Activated T-cell treated with anti-CD3 and anti-CD28 coated beads, Interleukin-2, amount 50 U/mL, for 4 hours (primary cell): ENCODE measurements at places on chromosomes 11 and 22.

- DNase-seq = no peak
Measured at GRCh38 chr11:69912911-69913451, 93.8 kb upstream of the FGF3 start.

GRCh38 chr11:58567889-58568512, 7.7 kb downstream of the LPXN start:
- DNase-seq = peak; percentile 72

- no peak for DNase-seq
Measured at GRCh38 chr11:77244277-77245027, 57.0 kb downstream of the GDPD4 start.

- no peak for DNase-seq
Measured at GRCh38 chr11:117929916-117930570, 841 bp upstream of the TMPRSS13 start.

DNA sequence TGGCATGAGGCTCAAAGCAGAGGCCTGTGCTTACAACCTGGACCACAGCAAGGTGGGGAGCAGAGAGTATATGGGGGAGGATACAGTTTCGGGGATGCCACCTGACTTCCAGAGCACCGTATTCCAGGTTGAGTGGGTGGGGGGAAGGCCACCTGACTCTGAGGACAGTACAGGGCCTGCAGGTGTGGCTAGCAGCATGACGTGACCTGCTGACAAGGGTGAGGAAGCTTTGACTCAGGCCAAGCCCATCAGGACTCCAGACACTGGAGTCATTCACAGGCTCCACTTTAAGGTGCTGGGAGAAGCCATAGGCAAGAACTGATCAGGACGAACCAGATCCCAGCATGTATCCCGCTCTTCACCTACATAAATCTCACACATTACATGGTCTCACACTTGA, 34.6 kb upstream of the CRTAM start:
- no peak for DNase-seq

GRCh38 chr11:125275905-125276618, 111.5 kb downstream of the PKNOX2 start:
- DNase-seq = no peak

DNA sequence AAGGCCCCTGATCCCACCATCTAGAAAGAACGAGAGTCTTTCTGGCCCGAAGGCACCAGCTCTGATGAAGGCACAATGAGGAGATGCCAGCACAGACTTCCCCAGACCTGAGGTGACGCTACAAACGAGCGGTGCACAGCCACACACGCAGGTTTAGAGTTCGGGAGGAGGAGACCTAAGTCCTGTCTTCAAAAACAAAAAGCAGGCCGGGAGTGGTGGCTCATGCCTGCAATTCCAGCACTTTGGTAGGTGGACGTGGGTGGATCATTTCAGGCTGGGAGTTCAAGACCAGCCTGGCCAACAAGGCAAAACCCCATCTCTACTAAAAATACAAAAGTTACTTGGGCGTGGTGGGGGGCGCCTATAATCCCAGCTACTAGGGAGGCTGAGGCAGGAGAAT, 9.5 kb downstream of the LTO1 start:
- no peak for DNase-seq

- no peak for DNase-seq
Measured at GRCh38 chr11:4190098-4190497, 95.5 kb downstream of the RRM1 start.

DNA sequence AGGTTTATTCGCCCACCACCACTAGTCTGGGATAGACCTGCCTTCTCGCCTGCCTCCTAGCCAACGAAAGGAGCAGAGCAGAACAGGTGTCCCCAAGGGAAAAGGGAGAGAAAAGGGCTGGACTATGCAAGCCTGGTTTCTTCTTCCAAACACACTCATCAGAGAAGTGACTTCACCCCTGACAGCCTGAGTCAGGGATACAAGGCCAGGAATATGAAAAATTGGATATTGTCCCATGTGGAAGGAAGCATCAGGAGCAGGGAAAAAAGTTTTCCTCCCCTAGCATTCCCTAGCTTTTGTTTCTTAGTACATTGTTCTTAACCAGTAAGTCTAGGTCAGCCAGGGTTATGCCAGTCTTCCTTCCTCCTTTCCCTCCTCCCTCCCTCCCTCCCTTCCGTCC, 56.9 kb upstream of the TNRC6B start:
- no peak for DNase-seq

DNA sequence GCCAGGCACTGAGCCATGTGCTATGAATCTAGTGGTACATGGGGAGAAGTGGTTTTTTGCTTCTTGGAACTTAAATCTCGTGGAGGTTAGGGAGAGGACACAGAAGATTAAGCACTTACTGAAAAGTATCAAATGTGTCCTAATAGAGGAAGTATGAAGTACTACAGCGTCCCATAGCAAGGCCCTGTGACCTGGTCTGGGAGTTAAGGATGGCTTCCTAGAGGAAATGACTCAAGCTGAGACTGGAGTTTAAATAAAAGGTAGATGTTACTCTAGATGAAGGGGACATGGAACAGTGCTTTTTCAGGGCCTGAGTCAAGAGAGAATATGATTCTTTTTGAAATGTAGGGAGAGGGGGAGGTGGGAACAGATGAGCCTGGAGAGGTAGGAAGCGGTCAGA, 202.9 kb downstream of the GRIK4 start:
- no peak for DNase-seq

GRCh38 chr11:68340784-68341556, 28.6 kb downstream of the LRP5 start:
- DNase-seq = no peak

DNA sequence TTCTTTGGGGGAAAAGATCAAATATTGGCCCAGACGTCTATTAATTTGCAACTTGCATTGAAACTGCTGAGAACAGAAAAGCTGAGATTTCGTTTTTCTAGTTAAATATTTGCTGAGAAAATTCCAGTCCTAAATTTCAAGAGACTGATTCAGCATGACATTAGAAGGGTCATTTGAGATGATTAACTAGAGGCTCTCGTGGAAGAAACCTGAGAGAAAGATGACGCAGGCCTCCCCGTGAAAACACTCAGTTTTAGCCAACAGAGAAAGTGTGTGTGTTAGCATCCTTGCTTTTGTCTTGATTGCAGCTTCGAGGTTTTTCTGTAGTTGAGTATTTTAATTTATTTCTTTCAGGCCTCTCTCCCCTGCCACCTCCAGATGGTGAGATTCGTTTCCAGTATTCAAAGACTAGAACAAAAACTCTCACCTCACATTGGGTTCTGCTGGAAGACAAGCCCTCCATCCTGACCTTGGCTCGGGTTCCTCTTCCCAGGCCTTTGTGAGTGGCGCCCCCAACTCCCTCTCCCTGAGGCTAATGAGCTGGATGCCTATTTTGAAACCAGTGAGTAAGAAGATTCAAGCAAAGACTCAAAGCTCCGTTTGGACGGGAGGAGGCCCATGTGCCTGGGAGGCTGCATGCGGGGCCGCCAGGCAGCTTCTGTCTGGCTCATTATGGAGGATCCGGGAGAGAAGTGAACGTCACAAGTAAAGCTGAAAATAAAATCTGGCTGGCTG, 52.4 kb downstream of the CELSR1 start:
- DNase-seq = no peak

DNA sequence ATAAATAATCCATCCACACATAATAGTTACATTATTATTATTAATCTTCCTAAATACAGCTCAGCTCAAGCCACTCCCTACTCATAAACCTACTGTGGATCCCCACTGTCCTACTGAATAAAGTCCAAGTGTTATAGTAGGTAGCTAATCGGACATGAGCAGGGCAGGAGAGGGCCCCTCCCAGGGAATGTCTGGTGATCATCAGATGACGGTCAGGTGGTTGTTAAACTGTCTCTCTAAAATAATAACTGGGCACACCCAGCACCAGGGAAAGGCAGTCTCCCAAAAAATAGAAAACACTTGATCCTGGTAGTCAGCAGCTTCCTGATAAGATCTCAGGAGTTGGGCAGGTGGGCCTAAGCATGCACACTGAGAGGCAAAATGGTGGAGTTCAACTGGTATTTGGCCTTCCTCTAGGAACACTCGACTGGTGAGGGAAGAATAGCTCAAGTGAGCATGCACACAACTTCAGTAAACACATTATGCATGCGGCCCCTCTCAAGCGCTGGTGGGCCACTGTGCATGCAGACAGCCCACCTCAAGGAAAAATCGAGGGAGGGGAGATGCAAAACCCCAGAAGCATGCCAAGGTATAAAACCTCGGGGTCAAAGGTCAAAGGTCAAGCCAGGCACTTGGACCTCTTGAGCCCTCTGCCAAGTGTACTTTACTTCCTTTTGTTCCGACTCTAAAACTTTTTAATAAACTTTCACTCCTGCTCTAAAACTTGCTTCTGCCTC, 65.0 kb downstream of the LRRC32 start:
- DNase-seq = no peak

DNA sequence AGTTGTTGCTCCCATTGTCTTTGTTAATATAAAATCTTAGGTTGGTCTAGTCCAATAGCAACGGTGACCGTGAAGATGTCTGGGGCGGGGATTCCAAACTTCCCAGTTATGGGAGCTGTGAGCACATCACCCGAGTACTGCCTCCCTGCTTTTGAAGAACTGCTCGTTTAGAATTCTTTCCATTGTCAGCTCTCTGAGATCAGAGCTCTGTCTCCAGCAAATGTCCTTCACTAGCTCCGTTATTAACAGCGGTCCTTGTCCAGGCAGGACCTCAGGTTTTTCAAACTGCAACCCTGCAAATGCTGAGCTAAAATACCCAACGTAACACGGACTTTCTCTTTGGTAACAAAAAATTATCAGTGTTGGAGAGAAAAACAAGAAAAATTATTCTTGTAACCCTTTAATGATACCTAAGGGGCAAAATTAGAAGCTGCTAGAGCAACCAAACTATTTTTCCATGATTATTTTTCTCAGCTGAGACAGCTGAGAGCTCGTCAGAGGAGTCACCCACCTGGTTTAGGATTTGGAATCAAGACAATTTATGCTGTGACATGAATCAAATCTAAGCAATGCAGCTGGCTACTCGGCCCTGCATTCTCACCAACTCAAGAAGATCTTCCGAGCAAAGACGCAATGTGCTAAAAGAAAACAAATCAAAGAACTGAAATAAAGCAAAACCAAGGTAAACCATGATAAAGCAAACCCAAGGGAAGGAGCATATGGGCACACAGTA, 15.1 kb upstream of the EFCAB6 start:
- DNase-seq = no peak

DNA sequence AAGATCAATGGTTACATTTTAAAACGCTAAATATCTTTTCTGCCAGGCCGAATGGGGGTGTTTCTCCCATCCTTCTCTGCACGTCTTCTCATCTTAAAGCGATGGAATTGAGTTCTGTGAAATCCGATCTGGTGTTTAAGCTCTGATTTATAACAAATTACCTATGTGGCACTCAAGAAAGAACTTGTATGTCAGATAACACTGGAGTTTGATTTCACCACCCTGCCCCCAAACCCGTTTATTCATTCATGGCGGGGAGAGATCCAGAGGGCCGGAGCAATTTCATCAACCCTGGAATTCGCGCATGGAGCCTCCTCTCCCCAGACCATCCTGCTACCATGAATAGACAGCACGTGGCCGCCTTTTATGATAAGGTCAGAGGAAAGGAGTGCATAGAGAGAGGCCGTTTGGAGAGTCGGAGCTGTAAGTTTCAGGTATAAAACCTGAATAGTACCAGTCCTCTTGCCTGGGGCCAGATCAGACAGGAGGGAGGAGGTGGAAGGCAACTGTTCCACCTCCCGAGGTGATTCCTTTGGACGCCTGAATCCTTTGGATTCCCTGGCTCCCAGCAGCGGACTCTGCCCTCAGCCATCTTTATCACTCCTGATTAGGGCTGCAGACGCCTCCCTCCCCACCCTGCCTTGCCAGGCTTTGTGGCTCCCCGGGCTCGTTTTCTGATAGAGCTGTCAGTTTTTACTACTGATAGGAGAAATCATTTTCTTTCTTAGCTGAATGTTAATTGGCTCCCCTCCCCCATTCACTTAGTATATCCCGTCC, 27.3 kb upstream of the NFAM1 start:
- no peak for DNase-seq

DNA sequence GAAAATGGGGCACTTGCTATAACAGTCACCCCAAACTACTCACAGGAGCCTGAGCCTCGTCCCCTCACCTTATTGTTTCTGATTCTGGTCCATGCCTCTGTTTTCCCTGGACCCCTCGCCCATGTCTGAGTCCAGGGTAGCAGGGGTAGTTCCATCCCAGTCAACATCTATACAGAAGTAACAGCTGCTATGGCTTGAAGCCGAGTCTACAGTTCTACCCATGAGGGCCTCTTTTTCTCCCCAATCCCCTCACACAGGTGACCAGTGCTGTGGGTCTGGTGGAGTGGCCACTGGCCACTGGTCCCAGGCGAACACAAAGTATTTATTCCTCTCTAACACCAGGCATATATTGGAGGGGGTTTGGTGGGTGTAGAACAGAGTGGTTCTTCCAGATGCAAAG, 116.4 kb downstream of the ZNF280B start:
- DNase-seq = no peak

DNA sequence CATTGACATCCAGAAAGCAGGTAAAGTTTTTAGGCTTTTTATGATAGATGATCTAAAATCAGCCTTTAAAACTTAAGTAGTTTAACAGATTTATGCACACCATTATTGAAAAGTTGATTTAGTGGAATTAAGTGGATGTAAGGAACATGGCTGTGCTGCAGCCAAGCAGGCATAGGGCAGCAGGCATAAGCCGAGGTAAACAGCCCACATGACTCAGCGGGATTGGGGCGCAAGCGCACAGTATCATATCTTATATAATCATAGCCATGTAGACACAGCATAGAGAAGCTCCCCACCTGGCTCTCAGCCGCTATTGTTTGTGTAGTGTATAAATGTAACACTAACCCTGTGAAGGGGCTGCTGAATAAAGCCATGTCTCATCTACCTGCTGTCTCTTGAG, 157.5 kb downstream of the WNT11 start:
- DNase-seq = no peak

GRCh38 chr11:121123496-121124069, 22.5 kb downstream of the TECTA start:
- no peak for DNase-seq

DNA sequence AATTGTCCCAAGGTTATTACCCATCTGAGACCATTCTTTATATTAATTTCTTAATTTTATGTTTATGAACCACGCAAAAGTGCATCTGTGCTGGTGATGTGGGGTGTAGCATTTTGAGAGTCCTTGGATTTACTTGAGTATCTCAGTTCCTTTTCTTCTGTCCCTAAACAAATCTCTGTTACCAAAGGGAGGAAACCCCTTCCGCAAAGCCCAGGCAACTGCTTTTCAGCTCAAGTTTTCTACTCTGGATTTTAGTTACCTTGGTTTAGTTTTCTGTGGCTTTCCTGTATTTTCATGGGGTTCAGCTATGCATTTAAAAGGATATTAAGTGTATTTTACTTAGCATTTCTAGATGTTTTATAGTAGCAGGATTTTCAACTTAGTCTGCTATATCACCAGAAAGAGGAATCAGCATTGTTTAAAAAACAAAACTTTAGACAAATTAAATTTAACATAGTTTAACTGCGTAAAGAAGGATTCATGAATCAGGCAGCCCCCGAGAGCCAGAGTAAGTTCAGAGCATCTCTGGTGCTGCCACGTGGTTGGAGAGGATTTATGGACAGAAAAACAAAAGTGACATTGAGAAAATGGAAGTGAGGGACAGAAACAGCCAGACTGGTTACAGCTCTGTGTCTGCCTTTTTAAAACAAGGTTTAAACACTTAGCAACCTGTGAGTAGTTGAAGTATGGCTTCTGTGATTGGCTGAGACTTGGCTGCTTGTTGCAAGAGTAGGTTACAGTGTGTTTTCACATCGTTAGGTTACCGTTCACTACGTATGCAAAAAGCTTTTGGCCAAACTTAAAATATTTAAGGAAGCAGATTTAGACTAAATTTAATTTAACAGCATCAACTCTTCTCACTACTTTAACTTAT, 9.6 kb downstream of the ADM start:
- DNase-seq = no peak
